Fibroblast of the conjunctiva (primary cell): ENCODE measurements at places on chromosomes 11 and 22.
A peak's percentile ranks its signal among the peaks of the same experiment; 100 is the strongest.

- no peak for DNase-seq
Measured at GRCh38 chr11:119480380-119481020, 57.5 kb upstream of the THY1 start.

DNA sequence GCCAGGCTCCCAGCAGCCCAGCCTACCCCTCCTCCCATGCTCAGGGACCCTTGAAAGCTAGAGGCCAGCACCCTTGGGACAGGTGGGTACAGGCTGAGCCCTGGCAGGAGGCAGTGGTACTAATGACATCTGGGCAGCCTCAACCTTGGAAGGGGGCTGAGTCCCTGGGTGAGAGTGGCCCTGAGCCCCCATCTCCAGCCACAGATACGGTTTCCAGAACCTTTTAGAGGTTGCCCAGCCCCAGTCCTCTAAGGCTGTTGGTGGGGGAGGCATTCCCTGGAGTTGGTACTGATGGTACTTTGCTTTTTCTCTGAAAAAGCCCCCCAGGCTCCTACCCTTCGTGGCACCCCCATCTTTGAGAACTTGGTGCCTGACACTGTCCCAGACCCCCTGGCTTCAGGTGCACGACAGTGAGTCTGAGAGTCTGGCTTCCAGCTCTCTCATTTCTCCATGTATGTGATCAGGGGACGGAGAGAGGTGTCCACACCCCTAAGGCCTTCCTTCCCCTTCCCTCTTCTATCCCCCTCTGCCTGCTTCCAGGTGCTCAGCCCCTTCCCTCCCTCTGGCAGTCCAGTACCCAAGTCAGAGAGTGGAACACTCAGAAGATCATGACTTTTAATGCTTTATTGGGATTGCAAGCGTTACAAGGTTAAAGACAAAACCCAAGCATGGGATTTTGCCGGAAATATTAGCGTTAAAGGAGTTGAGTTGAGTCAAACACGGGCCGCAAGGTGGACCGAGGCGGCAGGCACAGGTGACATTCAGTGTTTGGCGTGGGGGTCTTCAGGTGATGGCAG is 10.5 kb downstream of the IGF2 start:
- DNase-seq, result no peak

DNA sequence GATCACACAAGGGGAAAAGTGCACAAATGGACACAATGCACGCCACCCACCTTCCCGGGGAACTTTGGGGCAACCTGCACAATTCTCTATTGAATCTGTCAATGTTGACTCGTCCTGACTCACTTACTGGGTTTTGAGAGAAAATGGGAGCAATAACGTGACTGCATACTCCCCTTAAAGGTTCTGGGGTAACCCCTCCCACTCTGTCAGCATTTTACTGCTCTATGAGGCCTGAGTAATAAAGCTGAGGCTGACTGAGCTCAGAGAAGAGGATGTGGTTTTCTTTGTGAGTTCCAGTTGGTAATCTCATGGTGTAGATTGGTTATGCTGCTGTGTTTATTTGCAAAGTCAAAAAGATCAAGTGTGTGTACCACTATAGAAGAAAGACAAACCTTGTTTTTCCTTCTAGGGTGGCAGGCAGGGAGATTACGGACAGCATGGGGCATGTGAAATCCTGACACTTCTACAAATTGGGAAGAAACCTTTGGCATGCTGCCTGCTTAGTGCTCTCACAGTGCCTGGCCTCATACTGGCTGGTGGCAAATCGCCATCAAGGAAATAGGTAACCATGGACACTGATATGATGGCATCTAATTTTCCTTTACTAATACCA is 16.1 kb upstream of the APOA1 start:
- no peak for DNase-seq

DNA sequence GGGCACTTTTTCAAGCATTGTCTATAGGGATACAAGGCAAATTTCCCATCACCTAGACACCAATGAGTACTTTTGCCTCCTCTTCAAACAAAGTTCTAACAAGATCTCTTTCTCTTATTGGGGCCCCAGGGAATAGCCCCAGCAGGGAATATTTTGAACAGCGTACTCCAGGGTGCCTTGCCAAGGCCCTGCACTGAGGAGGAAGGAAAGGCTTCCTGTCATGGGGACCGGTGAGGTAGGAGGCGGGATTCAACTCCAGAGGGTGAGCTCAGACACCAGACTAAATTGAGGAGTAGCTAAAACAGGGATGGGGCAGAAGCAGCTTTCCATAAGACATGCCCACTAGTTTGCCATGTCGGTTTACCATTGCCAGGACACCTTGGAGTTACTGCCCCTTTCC is 28.0 kb upstream of the OR56B4 start:
- DNase-seq, result no peak

DNA sequence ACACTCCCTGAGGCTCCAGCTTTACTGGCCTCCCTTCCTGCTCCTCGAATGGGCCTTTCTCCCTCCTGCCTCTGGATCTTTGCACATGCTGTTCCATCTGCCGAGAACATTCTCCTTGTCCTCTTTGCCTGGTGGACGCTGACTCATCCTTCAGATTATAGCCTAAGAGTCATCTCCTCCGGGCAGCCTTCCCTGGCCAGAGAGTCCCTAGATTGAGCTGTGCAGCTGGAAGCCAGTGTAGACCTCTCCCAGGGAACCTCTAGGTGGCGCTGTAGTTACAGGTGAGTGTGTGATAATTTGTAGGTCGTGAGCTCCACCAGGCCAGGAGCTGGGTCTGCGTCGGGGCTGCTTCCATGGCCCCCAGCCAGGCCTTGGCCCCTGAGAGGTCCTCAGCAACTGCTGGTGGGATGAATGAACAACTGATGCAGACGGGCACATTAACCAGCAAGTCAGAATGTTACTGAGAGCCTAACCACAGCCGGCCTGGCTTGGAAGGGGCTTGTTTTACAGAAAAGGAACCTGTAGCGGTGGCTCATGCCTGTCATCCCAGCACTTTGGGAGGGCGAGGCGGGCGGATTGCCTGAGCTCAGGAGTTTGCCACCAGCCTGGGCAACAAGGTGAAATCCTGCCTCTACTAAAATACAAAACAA is 8.7 kb downstream of the PNPLA5 start:
- peak; percentile 61 for DNase-seq

DNA sequence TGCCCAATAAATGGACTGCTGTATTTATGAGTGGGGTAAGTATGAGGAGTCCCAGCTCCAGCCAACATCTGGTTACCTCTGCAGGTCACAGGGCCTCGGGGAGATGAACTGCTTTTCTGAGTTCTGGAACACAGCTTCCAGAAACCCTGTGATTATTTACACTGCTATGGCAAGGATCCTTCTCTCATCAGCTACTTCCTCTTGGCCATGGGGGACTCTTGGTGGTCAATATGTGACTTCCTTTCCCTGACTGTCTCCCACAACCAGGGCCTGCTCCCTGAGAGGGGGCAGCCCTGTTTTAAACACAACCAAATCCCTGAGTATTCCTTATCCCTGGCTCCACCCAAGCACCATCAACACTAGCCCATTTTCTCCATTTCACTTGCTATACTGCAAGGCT is 10.0 kb downstream of the RHOG start:
- no peak for DNase-seq

- DNase-seq, result no peak
Measured at GRCh38 chr22:36727110-36727509, 23.6 kb upstream of the CACNG2 start.

DNA sequence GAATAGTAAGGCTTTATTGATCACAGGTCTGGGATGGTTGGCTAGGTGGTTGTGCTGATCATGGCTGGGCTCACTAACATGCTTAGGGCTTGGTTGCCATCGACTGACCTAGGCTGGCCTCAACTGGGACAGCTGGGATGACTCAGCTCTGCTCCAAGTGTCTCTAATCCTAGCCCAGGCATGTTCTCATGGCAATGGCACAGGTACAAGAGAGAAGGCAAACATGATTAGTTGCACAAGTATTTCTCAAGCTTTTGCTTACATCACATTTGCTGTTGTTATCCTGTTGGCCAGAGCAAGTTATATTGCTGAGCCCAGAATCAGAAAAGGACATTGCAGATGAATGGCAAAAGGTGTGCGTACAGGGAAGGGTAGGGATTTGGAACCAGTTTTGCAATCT is 68.5 kb upstream of the SLC35C1 start:
- no peak for DNase-seq
